ENCODE measurements at places on chromosomes 7 and 10. TPM values are rescaled to one million over a fixed set of nuclear protein-coding genes. Genes with fewer than 3 reads are reported as not detected.
A peak's percentile ranks its signal among the peaks of the same experiment; 100 is the strongest.

DNA sequence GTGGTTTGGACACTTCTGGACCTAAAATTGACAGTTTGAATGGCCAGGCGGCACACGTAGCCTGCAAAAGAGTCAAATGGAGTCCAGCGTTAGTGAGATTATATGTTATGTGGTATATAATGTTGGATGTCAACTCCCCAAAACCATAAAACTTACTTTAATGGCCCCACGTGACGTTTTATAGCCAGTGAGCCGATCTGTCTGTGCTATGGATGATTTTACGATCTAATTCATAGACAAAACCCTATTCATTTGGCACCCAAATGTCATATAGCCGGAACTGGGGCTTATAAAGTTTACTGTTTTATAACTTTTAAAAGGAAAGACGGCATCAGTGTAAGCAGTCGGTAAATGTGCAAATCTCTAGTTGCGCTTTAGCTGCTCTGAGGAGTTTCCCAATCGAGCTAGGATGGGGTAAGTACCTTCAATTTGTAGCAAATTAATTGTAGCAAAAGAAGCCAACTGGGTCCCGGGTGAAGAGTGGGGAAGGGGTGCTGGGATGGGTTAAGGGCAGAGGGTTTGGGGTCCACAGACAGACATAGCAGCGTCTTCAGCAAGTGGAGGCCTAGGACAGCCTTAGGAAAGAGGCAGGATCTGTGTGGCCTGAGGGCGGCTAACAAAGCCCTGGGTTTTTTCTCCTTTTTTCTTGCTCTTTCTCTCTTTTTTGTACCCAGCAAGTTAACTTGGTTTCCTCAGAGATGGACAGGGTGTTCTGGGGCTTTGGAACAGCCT lies 3.2 kb downstream of the HOXA5 start:
- DNase-seq = peak; percentile 38

DNA sequence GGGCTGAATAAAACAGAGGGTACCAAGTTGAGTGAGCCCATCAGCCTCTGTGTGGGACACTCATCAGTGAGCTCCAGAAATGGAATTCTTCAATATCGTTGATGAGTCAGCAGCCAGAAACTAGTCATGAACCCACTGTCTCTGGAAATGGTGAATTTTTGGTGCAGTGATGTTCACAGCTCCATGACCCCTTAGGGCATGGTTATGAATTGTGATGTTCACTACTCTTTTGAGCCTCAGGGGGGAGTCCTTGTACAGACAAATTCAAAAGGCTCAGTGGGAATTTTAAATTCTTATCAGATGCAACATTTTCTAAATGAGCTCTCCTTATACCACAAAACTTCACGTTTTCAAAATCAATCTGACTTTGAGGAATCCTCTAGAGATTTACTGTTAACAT lies 335.7 kb downstream of the PHTF2 start:
- DNase-seq = peak; percentile 37

DNA sequence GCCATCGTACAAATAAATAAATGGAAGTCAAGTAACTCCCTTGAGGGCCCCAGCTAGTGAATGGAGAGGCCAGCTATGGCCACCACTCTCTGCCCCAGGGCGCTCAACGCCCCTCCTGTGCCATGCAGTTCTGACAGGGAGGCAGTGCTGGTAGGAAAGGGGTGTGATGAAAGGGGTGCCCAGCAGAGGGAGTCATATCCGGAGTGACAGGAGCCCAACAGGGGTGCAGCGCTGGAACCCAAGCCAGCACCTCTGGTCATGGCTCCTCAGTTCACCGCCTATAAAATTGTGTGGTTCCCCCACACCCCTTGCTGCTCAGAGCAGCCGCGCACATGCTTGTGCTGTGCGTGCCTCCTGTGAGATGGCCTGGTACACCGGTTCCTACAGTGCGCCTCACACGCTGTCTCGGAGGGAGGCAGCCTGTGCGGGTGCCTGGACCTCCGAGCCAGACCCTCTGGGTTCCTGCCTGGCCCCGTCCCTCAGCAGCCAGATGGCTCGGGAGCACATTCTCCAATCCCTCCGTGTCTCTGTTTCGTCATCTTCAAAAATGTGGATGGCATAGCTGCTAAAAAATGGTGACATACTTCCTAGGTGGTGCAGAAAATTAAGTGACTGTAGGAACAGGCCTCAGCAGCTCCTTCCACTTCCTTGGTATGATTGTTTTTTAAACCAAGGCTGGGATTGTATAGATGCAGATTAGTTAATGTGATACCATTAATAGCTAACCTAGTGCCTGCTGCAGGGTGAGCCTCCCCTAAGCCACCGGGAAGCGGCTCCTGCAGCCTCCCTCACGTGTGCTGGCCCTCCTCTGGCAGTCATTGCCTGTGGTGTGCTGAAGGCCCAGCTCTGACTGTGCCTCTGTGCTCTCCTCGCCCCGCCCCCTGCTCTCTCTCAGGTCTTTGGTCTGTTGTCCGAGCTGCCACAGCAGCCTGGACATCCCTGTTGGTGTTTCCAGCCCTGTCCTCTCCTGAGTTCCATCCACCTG lies 125.8 kb downstream of the EGFR start:
- DNase-seq = no peak

DNA sequence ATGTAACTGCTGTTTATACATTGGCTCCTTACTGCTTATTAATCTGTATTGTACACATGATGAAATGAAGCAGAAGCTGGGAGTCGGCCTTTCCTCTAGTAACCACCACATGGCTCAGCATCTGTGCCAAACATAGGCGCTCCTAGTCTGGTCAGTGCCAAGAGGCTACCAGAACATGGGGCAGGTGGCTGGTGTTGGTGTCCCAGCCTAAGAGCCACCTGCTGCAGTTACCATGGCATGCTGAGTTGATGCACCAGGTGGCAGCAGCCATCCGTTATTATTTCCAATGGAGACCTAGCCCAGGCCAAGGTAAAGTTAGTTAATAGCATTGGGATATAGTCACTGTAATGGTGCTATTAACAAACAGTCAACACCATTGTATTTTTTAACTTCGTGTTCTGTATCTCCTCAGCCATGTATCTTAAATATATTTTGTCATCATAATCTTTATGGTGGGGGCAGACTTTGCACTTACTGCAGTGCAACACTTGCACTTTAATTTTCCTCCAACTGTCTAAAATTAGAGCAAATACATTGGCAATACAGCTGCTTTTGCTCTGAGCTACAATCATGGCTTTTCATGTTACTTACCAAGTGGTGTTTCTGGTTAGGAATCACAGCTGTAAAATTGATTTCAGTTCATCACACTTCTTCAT lies 33.1 kb downstream of the HBP1 start:
- DNase-seq = peak; percentile 59

The NEUROD6 gene
- not detected for total RNA-seq

The KCNH2 gene
- total RNA-seq = not detected

All from lung microvascular endothelial cell (primary cell).